ENCODE measurements at places on chromosomes 5 and 9. TPM values are rescaled to one million over a fixed set of nuclear protein-coding genes. Genes with fewer than 3 reads are reported as not detected.

- DNase-seq: no peak
Observed at GRCh38 chr5:8683496-8683895, 814.5 kb downstream of the MTRR start.

GRCh38 chr9:76231001-76231400 lies 163.2 kb downstream of the RFK start:
- no peak for DNase-seq

DNA sequence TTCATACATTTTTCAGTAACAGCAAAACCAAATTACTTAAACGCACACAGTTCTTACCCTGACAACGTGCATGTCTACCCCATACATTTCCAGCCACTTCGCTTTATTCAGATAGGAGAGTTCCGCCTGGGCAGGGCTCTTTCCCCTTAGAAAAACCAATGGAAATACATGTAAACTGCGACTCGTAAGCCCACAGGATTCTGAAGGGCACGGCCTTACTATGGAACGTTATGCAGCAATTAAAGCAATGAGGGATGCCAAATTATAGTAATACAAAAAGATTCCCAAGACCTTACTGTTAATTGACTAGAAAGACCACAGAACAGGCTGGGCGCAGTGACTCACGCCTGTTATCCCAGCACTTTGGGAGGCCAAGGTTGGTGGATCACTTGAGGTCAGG lies 64.5 kb downstream of the EPB41L4B start:
- peak; percentile 35 for DNase-seq

DNA sequence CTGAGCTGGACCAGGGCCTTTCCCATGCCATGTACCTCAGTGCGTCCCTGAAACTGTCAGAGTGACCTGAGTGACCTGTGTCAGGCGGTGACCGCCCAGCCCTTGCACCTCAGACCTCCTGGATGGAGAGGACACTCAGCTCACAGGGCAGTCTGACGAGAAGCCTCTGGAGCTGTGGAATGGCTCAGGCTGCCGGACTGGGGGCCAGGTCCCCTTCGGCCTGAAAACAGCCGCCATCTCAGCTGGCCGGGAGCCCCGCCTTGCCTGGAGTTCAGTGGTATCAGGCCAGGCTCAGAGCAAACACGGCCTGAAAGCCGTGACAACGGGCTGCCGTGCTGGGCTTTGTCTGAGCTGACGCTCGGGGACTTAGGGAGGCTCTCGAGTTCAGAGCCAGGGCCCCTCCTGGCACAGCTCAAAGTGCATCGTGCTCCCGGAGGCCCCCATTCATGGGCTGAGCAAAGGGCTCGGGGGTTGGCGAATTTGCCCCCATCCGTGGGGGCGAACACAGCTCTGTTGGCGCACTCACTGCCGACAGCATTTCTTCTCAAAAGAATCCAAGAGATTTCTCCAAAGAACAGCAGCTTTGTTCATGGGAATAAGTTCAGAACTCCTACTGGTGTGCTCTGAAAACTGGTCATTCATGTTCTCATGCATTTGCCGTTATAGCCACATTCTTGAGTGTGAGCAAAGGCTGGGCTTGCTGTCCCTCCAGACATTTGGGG lies 8.4 kb upstream of the SLC9A3 start:
- DNase-seq: no peak

The SHOC1 gene
- total RNA-seq: not detected
